Stimulated activated CD4-positive, alpha-beta T cell treated with anti-CD3 and anti-CD28 coated beads, Interleukin-1b, Interleukin-23, amount 100 ng/mL, for 1 hour (primary cell): ENCODE measurements at places on chromosomes 3 and 15.

DNA sequence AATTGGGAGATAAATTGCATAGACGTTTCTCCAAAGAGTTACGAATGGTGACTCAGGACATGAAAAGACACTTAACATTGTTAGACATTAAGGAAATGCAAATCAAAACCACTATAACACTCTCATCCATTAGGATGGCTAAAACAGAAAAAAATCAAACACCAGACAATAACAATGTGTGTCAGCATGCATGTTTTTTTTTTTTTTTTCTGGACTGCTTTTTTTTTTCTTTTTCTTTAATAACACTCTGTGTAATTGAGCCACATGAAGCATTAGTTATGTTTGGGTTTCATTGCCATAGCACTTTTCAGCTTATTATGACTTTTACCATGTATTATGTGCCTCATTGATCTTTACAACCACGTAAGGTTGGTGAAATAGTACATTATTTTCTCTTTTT is 95.0 kb downstream of the NFKBIZ start:
- no peak for DNase-seq

GRCh38 chr3:148958696-148959095 is 32.6 kb upstream of the GYG1 start:
- no peak for DNase-seq

DNA sequence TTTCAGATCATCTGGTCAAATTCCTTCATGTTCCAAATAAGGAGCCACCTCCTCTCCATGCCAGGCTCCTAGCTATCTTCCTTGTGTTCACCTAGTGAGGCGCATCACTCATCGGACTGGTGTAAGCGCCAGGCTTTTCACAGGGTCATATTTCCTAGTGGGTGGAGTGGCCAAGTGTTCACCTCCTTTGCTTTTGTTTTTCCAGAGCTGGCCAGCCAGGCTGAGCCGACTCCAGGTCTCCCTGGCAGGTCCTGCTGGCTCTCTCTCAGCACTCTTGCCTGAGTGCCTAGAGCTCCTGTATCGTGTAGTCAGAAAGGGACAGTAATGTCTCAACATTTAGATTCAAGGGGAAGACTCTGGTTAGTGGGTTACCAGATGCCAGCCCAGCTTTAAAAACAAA is 31.0 kb downstream of the HEG1 start:
- DNase-seq: no peak

GRCh38 chr15:77094397-77095030 is 23.6 kb upstream of the TSPAN3 start:
- DNase-seq: no peak

DNA sequence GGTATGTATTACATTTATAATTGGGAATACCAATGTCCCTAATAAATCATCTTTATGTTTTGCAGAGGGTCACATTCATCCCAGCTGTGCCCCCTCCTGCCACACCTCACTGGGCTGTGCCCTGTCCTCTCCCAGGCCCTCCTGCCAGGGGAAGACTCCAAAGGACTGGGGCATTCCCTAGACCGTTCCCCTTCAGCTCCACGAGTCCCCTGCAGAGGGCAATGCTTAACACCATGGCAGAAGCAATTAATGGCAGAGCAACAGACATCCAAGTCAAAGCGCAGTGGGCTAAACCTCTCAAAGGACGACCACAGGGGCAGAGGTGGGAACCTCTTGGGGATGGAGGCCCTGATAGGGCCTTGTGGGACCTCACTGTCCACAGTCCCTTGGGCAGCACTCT is 71.3 kb upstream of the SEC13 start:
- no peak for DNase-seq

DNA sequence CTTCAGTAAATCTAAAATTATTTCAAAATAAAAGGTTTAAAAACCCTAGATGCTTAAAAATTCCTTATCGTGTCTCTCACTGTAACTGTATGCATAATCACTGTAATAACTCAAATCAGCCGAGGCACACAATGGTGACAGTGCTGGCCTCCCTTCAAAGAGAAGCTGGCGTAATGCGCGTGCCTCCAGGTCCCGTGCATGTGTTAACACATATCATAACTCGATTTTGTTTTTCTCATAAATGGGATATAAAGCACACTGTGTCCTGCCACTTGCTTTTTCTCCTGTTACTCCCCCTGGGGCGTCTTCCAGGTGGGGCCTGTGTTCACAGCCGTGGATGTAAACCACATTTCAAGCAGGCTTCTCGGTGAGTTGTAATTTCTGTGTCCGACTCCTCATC is 56.0 kb downstream of the TPRA1 start:
- DNase-seq: no peak

- no peak for DNase-seq
Measured at GRCh38 chr3:118636841-118637240, 397.8 kb downstream of the IGSF11 start.

DNA sequence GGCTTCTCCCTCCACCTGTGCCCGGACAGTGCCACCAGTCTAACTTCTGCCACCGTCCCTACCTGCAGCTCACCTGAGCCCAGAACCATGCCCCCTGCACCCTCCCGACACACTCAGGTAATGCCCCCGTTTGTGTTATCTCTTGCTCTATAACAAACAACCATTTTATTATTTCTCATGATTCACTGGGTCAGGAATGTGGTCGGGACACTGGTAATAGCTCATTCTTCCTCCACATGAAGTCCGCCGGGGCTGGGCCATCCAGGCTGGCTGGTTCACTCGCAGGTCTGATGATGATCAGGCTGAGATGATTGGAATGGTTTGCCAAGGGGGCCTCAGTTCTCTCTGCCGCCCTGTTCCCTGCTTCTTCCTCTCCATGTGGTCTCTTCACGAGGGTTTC is 20.3 kb upstream of the NR2E3 start:
- DNase-seq: no peak

- no peak for DNase-seq
Measured at GRCh38 chr3:184725176-184725719, 13.4 kb upstream of the MAGEF1 start.

GRCh38 chr3:58658508-58658907 is 8.1 kb downstream of the FAM3D start:
- DNase-seq: no peak

DNA sequence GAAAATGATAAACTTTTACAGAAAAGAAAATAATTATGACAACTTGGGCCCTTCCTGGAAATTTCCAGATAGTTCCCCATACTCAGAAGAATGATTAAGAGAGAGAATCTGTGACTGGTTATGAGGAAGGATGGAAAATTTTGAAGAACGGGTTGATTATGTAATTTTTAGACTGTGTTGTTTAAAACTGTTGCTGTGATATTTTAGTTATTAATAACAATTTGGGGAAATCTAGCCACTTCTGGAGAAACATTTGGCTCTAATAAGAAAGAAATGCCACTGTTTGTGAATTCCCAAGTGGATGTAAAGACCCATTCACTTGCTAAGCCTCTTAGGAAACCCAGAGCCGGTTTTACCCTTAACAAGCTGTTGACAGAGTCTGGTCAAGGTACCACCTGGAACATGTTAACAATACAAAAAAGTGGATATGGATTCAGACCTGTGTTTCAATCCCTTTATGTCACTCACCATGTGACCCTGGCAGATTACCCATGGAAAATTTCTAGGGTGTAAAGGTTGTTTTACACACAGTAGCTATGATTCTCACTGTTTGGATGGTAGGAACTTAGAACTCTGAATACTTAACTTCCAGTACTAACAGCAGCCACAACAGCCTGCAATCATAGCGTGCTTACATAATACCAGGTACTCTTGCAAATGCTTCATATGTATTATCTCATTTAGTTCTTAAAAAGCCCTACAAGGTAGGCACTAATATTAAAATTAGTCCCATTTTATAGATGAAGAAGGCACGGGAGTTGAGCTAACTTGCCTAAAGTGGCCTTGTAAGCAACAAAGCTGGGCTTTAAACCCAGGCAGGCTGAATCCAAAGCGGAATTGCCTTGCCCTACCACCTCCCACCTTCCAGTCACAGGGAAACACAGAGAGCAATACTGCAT is 32.0 kb downstream of the ZBTB38 start:
- no peak for DNase-seq

GRCh38 chr15:28899061-28899738 is 13.4 kb downstream of the APBA2 start:
- no peak for DNase-seq

GRCh38 chr3:130916507-130917167 is 22.8 kb downstream of the ATP2C1 start:
- DNase-seq: no peak

- DNase-seq: no peak
Measured at GRCh38 chr15:68205558-68205944, 419 bp upstream of the CALML4 start.

DNA sequence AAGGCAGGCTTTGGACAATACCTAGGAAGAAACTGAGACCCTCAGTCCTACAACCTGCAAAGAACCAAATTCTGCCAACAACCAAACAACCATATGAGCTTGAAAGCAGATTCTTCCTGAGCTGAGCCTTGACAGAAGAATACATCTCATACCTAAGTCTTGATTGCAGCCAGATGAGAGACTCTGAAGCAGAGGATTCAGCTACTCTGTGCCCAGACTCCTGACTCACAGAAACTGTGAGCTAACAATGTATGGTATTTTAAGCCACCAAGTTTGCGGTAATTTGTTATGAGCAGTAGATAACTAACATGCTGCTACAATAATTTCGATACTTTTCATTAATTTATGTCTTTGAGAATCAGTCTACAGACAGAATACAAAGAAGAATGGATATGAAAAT is 325.1 kb upstream of the CBLB start:
- no peak for DNase-seq

GRCh38 chr15:43492266-43492665 is 690 bp downstream of the TP53BP1 start:
- DNase-seq: no peak

DNA sequence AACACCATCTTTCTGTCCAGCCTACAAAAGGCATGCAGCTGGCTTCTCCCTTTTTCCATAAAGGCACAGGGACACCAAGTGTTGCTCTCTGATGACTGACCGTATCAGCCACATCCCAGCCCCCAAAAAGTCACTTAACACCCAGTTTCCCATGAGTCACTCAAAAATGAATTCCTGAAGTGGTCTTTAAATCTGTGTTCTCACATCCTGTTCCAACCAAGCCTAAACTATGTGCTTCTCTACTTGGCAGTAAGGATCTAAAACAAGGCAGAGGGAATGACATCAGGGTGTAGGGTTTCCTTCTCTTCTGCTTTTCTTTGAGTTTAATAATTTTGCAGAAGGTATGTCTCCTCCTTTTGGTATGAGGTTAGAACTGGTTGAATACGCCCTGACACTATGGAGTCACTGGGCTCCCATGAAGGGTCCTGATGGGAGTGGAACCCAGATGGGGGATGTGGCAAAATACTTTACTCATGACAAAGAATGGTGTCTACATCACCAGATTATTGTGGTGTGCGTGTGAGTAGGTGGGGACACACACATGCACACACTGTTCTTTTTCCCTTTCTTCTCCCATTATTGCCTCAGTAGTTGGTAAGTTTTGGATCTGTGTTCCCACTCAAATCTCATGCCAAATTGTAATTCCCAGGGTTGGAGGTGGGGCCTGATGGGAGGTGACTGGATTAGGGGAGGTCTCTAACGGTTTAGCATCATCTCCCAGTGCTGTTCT is 35.6 kb upstream of the CCK start:
- DNase-seq: no peak

DNA sequence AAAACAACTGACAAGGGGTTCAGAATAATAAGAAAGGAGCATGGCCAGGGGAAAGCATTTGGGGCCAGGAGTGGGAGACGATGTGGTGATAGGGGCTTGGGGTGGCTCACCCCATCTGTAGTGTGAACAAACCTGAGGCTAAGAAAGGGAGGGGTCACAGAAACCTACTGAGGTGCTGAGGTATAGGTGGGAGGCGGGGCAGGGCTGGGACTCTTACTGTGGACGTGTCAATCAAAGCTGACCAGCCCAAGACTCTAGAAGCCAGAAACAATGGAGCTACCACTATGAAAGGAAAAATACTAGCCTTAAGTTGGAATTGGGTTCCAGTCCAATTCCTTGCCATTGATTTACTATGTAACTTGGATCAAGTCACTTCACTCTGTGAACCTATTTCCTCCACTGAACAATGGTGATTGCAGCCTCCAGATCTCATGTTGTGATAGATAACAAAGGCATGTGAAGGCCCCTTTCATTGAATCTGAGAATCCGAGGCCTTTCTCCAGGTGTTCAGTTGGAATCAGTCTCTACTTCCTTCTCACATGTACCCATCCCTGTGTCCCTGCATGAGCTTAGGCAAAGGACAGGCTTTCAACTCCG is 260.9 kb upstream of the HES1 start:
- no peak for DNase-seq

- DNase-seq: no peak
Measured at GRCh38 chr3:127690106-127690505, 17.4 kb downstream of the ABTB1 start.

GRCh38 chr3:141669434-141669833 is 68.7 kb upstream of the RNF7 start:
- no peak for DNase-seq

DNA sequence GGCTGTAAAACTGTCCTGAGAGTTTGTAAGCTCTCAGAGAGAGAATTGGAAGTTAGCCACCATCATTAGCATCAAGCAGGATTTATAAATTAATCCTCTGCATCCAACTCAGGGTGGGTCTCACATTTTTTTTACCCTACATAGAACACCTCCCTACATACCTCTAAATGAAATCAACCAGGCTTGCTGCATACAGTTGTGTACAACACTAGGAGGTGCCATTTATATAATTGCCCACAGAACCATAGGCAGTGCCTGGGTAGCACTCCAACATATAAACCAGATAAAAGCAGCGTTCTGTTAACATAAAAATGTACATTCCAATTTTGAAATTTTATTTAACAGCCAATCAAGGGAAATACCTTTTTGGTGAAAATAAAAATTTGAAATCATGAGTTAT is 48.2 kb upstream of the SELENOK start:
- no peak for DNase-seq

GRCh38 chr3:155629056-155629455 is 115.8 kb downstream of the PLCH1 start:
- no peak for DNase-seq

- no peak for DNase-seq
Measured at GRCh38 chr3:13051066-13051465, 22.2 kb downstream of the IQSEC1 start.

DNA sequence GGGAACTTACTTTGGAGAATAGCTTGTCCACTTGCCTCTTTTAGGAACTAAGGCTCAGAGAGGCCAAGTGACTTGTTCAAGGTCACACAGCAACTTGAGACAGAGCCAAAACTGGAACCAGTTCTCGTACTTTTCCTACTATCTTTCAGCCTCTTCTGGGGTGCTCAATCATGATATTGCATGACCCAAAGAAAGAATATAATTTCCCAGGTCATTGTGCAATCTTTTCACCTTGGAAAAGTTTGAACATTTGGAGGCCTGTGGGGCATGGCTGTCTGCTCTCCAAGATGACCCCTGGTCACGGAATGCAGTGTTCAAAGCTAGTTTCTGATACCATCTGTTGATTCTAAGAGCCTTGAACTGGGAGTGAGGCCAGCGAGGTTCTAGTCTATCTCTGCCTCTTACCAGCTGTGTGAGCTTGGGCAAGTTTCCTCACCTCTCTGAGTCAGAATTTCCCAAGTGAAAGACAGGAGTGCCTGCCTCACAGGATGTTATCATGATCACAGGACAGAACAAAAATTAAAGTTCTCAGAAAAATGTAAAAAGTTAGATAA is 89.7 kb downstream of the BDH1 start:
- DNase-seq: no peak

GRCh38 chr15:47505712-47506328 is 211.5 kb upstream of the SEMA6D start:
- no peak for DNase-seq
